ENCODE measurements at places on chromosomes 6 and 20.

- no peak for DNase-seq
Observed at GRCh38 chr6:43020847-43021246, 576 bp upstream of the RRP36 start.

- no peak for DNase-seq
Observed at GRCh38 chr20:49282584-49283171, 4.8 kb upstream of the ZNFX1 start.

DNA sequence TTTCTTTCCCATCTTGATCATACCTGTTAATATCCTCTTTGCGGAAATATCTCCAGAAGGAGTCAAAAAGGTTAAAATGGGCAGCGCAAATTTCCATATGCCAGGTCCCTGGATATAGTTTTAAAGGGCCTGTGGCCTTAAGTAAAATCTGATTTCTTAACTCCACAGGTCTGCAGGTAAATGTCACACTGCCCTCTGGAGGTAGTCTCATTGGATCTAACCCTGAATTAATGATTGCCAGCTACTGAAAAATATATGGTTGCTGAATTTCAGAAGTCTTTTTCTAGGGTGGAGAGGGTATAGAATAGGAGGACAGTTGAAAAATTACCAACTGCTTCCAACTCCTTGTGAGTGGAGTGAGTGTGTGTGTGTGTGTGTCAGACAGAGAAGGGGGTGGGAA lies 8.5 kb downstream of the MOXD1 start:
- DNase-seq = no peak

DNA sequence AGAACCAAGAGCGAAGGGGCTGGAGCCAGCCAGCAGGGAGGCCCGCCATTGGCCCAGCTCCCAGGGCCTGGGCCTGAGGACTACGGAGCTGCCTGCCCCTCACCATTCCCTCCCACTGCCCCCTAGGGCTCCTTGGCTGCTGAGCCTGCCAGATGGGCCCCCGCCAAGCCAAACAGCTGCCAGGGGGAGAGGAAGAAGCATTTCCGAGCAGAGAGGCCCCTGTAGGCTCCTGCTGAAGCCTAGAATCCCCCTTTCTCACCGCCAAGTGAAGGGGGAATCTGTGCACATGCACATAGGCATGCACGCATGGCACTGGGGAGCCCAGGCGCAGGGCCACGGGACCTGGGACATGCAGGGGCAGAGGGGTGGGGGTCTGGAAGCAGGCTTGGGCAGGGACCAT lies 28.5 kb upstream of the MRPS18A start:
- DNase-seq = no peak

- no peak for DNase-seq
Observed at GRCh38 chr6:33634161-33634727, 13.1 kb downstream of the ITPR3 start.
